Astrocyte (in vitro differentiated cells and primary cell): ENCODE measurements at places on chromosomes 7 and 10.
A peak's percentile ranks its signal among the peaks of the same experiment; 100 is the strongest.

DNA sequence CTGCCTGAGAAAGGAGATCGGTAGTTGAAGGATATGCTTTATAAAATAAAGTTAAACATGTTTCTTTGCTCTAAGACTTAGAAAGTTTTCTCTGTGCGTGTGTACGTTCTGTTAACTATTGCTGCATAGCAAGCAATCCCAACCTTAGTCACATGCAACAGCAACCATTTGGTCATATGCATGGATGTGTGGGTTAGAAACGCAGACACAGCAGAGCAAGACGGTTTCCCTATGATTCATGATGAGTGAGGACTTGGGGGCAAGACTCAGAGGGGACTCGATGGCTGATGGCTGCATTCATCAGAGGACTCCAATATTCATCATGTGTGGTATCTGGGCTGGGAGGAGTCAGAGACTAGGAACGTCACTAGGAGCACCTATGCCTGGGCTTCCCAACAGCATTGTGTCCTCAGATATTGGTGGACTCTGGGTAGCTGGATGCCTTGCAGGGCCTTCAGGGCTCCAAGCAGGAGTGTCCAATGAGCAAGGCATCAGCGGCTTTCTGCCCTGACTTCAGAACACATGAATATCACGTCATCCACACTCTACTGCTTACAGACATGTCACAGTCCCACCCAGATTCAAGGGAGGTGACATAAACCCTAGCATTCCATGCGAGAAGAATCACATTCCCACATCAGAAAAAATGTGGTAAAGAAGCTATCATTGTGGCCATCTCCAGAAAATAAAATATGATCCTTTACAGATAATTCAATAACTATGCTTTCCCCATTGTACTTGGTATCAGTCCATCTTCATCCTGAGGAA is 731.2 kb downstream of the TNS3 start:
- DNase-seq, result peak; percentile 42

GRCh38 chr10:102405108-102405571 is 9.6 kb downstream of the NFKB2 start:
- DNase-seq, result no peak

- DNase-seq, result no peak
Observed at GRCh38 chr7:114412548-114412947, 2.1 kb upstream of the FOXP2 start.

DNA sequence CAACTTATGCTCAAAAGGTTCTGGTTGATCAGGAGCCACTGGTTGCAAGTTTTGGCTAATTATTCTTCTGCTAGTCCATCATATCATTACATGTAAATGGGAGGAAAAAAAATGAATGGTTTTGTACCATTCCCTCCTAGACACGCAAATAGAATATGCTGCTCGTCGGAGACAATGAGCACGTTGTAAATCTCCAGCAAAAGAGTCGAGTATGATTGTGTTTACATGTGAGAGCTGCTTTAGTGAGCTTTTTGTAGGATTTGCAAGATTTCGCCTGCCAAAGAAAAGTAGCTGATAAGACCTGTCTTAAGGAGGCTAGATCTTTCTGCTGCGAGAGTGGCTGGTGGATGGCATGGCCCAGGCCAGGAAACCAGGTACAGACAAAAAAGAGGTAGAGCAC is 109.0 kb downstream of the ZMYND11 start:
- DNase-seq, result no peak

DNA sequence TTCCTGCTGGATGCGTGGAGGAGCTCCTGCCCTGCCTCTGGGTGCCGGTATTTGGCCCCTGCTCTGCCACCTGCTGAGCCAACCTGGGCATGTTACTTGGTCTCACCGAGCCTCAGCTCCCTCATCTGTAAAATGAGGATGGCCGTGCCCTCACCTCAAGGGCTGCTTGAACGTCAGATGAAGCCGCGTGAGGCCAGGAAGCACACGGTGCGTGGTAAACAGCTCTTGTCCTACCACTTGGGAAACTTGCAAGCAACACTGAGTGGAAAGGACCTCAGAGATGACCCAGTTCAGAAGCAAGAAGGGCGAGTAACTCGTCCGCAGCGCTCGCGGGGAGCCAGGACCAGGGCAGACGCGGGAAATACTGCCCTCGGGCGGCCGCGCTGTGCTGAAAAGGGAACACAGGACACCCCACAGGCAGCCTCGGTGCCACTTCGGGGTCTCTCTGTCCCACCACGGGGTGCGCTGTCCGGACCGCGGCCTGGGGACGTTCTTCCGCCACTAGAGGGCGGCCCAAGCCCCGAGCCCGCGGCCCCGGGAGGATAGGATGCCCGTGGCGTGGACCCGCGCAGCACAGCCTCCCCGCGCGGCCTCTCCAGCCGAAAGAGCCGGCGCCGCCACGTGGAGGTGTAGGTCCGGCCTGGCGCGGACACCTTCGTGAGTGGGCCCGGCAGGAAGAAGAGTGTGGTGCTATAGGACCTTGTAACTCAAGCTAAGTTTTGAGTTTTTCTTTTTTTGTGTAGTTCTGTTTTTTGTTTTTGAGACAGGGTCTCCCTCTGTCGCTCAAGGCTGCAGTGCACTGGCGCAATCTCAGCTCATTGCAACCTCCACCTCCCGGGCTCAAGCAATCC is 94.1 kb downstream of the PRKAG2 start:
- no peak for DNase-seq

GRCh38 chr10:32271617-32272016 is 75.3 kb downstream of the EPC1 start:
- DNase-seq, result peak; percentile 48

- no peak for DNase-seq
Observed at GRCh38 chr7:30635798-30636197, 41.1 kb downstream of the GARS1 start.

DNA sequence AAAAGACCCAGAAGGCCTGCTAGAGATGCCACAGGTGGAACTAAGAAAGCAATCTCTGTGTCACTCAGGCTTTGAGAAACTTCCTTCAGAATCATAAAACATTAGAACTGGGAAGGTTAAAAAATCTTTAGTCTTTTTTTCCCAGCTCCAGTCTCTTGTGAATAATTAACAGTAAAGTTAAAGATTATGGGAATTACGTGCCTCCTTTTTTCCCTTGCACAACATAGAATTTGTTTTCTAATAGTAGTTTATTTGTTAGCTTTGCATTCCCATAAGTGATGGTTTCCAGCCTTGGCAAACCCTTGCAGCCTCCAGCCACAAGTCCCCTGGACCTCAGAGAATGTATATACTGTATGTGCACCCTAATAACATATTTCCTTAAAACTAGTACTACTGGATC is 128.3 kb downstream of the TPST1 start:
- DNase-seq, result no peak

DNA sequence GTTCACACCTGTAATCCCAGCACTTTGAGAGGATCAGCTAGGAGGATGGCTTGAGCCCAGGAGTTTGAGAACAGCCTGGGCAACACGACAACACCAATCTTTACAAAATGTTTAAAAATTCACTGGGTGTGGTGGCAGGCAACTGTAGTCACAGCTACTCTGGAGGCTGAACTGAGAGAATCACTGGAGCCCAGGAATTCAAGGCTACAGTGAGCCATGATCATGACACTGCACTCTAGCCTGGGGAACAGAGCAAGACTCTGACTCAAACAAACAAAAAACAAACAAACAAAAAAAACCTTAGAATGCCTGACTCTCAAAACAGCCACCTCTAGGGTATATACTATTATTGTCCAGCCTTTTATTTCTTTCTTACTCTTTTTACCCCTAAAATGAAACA is 56.5 kb upstream of the PAPSS2 start:
- no peak for DNase-seq

GRCh38 chr7:125930848-125931247 is 1001.2 kb upstream of the POT1 start:
- no peak for DNase-seq

GRCh38 chr7:45073031-45073785 is 15.6 kb downstream of the NACAD start:
- DNase-seq, result no peak

DNA sequence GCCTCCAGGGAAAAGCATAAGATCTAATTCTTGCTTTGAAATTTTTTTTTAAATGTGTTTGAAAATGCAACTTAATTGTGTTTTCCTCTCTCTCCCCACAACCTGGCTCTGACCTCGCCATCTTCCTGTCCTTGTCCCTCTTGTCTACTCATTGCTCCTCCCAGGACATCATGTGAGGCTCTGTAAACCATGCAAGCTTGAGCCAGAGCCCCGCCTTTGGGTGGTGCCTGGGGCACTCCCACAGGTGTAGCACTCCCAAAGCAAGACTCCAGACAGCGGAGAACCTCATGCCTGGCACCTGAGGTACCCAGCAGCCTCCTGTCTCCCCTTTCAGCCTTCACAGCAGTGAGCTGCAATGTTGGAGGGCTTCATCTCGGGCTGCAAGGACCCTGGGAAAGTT is 9.8 kb upstream of the CDHR1 start:
- DNase-seq, result no peak

GRCh38 chr7:151752037-151752436 is 124.9 kb downstream of the PRKAG2 start:
- no peak for DNase-seq

DNA sequence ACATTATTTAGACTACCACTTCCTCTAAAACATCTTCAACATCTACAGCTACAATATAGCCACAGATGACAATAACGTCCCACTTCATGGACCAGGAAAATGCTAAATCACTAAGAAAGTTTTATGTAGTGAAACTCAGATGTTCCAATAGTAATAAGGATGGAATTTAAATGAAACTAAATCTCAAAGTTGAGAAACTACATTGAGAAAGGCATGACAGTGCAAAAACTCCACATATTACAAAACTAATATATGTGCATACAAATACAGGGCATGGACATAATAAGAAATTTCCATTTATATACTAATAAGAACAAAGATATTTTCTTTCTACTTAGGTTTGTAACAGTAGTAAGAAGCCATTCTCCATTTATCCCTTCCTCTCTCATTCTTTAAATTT is 31.1 kb downstream of the POT1 start:
- DNase-seq, result no peak

GRCh38 chr7:78714356-78714755 is 739.1 kb downstream of the MAGI2 start:
- DNase-seq, result no peak

DNA sequence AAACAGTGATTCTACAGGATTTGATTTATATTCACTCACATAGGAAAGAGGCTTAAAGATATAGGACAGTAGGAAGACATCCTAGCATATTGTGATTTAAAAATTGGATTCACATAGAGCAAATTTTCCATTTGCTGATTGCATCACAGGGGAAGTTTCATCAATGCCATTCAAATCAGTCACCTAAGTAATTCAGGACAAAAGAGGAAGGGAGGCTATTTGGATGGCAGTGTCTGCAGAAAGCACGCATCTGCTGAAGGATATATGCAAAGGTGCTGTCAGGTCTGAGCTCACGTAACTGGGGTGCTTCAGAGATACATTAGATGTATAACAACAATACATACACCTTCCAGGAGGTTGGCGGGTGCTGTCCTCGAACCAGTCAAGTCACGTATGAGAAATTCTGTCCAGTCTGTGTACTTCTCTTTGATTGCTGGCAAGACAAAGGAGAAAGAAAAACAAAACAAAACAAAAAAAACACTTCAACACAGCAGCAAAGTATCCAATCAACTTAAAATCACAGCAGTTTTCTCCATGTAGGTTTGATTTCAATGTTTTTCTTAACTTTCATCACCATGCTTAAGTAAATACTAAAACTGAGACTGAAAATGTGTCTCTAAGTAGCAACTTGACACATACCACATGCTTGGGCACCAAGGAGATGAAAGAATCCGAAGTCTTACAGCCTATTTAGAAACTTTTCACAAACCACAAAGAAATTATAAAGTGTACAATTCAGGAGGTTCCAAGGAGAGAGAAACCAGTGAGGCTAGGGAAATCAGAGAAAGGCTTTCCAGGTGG is 125.1 kb downstream of the SFMBT2 start:
- no peak for DNase-seq

DNA sequence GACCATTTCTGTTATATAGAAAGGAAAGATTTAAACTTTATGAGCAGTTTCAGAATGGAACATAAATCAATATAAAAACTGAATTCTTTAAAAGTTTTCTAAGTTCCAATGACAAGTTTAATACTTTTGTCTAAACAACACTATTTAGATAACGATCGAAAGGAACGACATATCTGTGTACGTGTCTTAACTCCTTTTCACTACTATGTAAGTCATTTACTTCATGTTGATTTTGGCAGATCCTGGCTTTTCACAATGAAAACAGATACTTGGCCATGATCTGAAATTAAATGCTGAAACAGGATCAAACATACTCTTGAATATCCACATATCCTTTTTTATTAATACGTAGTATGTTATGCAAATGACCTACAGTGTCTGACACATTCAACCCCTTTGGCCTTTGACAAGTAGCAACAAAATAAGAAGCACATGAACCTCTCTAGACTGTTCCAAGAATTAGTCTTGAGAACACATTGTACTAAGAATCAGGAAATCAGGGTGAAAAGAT is 41.9 kb downstream of the RNLS start:
- no peak for DNase-seq

DNA sequence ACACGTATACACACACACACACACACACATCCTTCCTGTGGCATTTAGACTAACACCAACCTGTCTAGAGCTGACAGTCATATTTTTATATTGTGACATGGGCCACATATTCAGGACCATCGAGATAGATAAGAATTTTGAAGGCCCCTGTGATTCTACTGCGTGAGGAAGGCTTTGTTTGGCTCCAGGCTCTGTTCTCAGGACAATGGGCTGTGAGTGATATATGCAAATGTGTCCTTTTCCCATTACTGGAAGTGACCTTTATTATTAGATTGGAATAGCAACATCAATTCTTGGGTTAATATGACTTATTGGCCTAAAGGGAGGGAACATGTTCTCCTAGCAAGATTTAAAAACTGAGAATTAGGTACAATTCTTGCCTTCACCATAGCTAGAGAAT is 156.1 kb downstream of the SPAG6 start:
- DNase-seq, result no peak

DNA sequence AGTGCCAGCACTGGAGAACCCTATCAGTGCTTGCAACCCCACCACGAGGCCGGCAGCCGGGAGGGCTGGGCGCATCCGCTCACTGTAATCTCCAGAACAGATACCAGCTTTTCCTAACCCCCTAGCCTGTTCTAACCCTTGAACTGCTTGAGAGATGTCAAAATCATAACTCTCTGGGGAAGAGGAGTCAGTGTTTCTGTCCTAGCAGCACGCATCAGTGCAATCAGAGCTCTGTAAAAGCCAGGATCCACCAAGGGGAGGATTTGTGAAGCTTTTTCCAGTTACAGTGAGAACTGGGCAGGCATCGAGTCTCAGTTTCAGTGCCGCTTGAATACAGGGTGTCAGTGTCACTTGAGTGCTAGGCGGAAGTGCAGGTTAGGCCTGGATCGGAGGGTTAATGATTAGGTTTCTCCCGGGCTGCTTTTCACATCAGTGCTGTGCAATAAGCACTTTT is 104.5 kb upstream of the INSYN2A start:
- DNase-seq, result no peak

- peak; percentile 51 for DNase-seq
Observed at GRCh38 chr10:68156373-68157185, 47.3 kb downstream of the MYPN start.

- peak; percentile 2 for DNase-seq
Observed at GRCh38 chr7:110119883-110120581, 970.9 kb upstream of the LRRN3 start.

DNA sequence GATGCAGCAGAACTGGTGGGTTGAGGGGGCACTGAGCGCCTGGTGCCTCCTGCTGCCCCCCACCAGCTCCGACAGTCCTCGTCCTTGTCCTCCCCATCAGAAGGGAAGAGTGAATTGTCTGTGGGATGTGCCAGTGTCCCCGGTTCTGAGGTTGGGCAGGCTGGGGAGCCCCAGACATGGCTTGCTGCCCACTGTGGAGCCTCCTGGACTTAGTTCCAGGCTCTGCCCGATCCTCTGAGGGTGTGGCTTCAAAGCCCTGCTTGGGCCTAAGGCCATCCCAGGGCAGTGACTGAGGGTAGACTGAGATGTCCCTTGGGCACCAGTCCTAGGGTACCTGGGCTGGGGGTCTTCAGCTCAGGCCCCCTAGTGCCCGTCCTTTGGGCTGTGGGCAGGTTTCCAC is 168.8 kb downstream of the RNF216 start:
- no peak for DNase-seq
